ENCODE measurements at places on chromosomes 6 and 20. TPM values are rescaled to one million over a fixed set of nuclear protein-coding genes. Genes with fewer than 3 reads are reported as not detected.

Gene CNBD2
- total RNA-seq = 12.9 TPM

Gene CLIC1
- 341 TPM for total RNA-seq

Gene SLC22A16
- total RNA-seq = not detected

Gene MICAL1
- total RNA-seq = 91.0 TPM

Gene ZSWIM1
- 5.1 TPM for total RNA-seq

Gene IPCEF1
- 1.2 TPM for total RNA-seq

Gene PPP1R14C
- 0.42 TPM for total RNA-seq

Gene ZCCHC3
- 23.9 TPM for total RNA-seq

Gene PPP1R3G
- total RNA-seq = 5.1 TPM

Gene SYCP2L
- total RNA-seq = 2.0 TPM

Gene NR2E1
- total RNA-seq = not detected

Gene PNLDC1
- total RNA-seq = not detected

Gene VARS1
- total RNA-seq = 48.8 TPM

Gene CYP24A1
- not detected for total RNA-seq

Gene RBM24
- 2.0 TPM for total RNA-seq

Gene PACSIN1
- total RNA-seq = 0.30 TPM

Gene CDSN
- not detected for total RNA-seq

Gene ID1
- total RNA-seq = 962 TPM

Gene FAXC
- total RNA-seq = under 0.01 TPM

Gene MUCL3
- total RNA-seq = not detected

Gene KLC4
- total RNA-seq = 24.0 TPM

Gene PGC
- total RNA-seq = not detected

Gene TSBP1
- total RNA-seq = not detected

Gene RNGTT
- 16.6 TPM for total RNA-seq

Gene OR12D3
- total RNA-seq = not detected

Gene SCUBE3
- 0.59 TPM for total RNA-seq

Gene METTL24
- total RNA-seq = 0.63 TPM

Gene MYCT1
- 13.6 TPM for total RNA-seq

Gene COL10A1
- not detected for total RNA-seq

Gene BANF2
- total RNA-seq = not detected

Gene TRIM15
- total RNA-seq = not detected

Gene TAP2
- 19.7 TPM for total RNA-seq

Gene B3GALT4
- total RNA-seq = 17.5 TPM

Gene OPRL1
- 0.44 TPM for total RNA-seq

Gene ARMH2
- total RNA-seq = not detected
